ENCODE measurements at places on chromosomes 12 and 14.

DNA sequence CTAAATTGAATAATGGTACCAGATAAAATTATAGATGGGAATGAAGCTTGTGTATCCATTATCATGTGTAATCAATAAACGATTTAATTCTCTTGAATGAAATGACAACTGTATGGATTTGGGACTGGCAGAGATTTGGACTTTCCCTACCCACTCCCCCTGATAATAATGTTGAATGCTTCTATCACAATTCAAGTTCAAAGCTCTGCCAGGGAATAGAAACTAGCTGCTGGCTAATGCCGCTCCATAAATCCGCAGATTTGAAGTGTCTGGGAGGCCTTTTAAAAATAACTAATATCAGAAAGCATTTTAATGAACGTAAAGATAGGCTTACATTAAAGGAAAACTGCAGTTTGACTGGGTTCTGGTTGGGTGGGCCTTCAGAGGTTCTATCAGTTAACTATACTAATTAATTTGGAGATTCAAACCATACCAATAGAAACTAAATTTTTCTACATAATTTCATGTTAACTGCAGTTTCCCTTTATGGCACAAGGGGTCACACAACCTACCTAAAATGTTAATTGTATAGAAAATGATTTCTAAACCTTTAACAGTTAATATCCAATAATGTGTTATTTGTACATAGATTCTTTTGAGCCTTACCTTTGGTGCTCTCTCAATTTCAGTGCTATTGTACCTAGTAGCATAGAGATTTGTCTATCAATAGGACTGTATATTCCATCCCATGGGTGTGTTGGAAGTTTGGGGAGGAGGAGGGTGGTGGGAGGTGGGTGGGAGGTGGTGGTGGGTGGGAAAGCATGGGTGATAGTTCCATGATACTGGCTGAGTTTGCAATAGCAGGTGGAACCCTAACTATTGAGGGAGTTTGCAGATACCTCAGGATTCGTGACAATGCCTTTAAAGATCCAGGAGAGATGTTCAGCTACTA, 4.9 kb downstream of the HNRNPA1 start:
- DNase-seq = no peak

DNA sequence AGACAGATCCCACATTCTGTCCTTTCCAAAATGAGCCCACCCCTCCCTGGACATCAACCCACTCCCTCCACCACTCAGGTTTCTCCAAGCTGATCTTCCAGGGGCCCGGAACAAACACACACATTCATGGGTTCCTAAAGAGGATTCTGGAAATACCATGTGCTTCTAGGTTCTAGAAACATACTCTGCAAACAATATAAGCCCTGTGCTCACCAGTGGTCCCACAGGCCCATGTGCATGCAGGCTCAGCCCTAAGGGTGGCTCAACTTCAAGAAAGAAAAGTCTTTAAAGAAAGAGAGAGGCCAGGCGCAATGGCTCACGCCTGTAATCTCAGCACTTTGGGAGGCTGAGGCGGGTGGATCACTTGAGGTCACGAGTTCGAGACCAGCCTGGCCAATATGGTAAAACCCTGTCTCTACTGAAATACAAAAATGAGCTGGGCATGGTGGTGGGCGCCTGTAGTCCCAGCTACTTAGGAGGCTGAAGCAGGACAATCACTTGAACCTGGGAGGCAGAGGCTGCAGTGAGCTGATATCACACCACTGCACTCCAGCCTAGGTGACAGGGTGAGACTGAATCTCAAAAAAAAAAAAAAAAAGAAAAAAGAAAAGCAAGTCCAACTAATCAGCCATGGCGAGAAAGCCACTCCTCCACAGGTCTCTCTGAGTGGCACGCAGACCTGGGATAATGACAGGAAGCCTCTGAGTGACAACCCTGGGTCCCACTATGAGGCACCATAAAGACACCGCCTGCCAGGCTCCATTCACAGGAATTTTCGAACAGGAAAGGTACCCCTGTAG, 59.5 kb upstream of the PNMA1 start:
- no peak for DNase-seq

DNA sequence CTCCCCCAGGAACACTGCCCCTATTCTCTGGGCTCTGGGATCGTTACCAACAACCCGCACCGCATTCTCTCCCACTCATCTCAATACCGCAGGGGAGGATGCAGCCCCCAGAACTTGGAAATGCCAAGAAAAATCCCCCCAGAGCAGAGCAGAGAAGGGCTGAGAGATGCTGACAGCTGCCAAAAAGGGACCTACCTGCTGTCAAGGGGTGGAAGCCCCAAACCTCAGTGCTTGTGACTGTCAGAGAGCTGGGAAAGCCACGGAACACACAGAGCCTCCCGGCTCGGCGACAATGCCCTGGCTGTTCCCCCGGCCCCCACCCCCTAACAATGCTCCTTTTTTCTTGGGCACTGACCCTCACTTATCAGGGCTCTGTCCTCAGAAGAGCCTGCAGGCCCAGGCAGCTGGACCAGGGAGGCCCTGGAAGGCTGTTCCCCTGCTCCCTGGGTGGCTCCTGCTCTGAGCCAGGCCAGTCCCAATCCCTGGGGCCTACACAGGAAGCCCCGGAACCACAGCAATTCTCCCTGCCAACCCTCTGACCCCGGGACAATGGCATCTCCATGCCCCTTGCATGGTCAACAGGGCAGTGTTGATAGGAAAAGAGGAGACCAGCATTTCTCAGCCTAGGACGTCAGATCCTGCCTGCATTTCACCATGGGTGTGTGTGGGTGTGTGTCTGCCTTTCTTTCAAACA, 78.9 kb downstream of the ITPK1 start:
- peak; percentile 27 for DNase-seq

GRCh38 chr12:116878567-116879508, 2.4 kb downstream of the HRK start:
- DNase-seq = no peak

GRCh38 chr14:57182760-57183503, 85.8 kb downstream of the EXOC5 start:
- DNase-seq = no peak

DNA sequence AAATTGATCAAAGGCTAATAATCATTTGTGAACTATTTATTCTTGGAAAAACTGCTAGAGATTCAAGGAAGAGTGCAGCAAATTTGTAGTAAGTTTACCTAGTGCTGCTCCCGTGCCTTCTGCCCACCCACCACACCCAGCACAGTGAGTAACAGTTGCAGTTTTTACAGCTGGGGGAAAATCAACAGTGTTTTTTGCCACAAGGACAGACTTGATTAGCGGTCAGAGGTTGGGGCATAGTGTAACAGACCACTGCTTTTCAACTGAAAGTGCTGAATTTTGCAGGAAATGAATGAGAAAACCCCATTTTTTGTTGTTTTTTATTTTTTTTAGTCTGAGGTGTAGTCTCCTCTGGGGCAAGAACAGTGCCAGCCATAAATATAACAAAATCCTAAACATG, 7.5 kb upstream of the KLRK1 start:
- DNase-seq = no peak

DNA sequence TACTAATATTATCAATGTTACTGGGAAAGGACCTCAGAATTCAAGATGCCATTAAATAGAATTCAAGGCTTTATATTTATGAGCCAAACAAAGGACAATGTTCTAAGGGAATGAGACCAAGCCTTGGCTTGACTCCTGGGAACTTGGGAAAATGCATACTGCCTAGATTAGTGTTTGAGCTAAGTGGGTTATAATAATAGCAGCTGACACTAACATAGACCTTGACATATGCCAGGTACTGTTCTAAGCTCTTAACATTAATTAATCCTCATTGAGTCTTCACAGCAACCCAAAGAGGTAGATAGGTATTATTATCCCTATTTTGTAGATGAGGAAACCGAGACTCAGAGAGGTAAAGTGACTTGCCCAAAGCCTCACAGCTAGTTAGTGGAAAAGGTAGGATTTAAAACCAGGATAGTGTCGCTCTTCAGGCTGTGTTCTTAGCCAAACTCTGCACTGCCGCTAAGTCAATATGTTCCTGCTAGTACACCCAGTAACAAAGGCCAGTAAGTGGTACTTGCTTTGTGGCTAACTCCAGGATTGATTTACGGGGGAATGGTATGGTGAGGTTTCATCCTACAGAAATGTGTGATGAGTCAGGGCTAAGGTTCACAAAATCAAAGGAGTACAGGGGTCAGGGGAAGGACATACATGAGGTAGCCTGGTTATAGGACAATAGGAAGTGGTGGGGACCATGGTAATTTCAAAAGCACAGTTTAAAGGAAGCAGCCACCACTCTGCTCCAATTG, 35.8 kb upstream of the PRKAB1 start:
- no peak for DNase-seq

DNA sequence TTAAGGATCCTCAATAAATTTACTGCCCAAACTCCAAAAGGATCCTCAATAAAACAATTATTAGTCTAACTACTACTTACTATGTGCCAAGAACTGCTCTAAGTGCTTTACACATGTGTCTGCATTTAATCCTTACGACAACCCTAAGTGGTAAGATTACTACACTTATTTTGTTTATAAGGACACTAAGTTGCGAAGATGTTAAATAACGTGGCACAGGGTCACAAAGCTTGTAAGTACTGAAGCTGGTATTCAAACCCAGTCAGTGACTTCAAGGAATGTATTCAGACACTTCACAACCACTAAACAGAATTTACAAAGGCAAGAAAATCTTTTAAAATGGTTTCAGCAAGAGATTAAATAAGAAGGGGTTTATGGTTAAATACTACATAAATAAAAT, 13.0 kb downstream of the FERMT2 start:
- DNase-seq = no peak

DNA sequence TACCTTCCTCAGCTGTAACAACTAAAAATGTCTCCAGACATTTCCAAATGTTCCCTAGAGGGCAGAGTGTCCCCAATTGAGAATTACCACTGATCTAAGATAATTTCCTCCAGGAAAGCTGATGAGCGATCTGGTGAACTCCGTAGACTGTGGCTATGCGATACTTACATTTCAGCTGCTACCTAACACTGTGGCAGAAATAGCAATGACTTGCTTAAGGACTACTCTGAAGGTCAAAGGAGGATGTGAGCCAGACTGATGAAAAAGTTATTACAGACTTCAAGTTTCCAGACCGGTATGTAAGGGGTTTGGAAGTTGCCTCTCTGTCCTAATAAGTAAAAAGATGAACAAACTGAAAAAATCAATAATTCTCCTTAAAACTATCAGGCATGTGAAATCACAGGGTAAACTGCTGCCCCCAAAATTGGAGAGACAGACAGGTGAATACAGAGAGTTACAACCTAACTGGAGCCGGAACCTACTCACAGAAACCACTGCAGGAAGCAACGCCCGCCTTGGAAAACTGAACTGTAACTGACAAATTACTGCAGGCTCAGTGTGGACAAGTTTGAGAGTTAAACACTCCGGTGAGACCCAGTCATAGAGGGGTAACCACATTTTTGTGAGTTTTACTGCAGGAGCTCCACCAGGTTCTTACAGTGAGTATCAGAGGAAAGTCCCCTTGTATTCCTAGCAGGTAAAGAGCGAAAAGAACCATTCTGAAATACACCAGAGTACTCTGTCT, 60.0 kb upstream of the PARP11 start:
- no peak for DNase-seq

GRCh38 chr14:24839617-24840203, 205.7 kb upstream of the GZMB start:
- no peak for DNase-seq

DNA sequence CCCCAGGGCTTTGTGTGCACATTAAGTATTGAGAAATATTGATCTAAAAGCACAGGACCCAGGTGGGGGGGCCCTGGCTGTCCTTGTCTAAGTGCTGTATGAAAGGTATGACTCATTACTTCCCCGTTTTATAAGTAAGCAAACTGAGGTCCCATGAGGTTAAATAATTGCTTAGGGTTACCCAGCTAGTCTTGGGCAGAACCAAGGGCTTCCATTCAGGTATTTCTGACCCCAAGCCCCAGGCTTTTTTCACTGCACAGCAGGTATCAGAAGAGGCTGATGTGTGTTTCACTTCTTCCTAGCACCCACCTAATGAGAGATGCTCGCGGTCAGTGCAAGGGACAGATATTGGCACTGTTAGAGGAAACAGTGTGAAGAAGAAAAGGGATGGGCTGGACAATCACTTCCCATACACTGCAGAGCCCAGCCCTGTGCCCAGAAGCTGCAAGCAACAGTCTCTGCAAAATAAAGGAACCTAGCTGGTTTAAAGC, 4.7 kb upstream of the TC2N start:
- peak; percentile 19 for DNase-seq

- DNase-seq = no peak
Observed at GRCh38 chr14:33068040-33068439, 129.4 kb downstream of the NPAS3 start.

GRCh38 chr12:57039016-57039798, 10.7 kb downstream of the MYO1A start:
- DNase-seq = no peak

DNA sequence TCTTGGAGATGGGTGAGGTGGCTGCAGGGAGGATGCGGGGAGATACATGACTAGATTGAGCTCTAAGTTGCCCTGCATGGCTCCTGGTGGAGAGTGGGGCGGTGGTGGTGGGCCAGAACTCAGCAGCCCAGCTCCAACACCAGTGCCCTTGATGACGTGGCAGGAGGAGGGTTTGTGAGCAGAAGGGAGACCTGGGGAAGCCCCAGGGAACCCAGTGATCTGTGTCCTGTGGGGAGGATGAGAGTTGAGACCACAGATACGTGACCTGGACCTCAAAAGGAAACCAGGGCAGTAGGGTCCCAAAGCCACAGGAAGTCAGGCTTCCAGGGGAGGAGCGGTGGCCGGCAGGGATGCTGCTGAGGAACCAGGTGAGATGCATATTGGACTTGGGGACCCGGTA, 989.1 kb upstream of the TMEM132C start:
- DNase-seq = no peak

DNA sequence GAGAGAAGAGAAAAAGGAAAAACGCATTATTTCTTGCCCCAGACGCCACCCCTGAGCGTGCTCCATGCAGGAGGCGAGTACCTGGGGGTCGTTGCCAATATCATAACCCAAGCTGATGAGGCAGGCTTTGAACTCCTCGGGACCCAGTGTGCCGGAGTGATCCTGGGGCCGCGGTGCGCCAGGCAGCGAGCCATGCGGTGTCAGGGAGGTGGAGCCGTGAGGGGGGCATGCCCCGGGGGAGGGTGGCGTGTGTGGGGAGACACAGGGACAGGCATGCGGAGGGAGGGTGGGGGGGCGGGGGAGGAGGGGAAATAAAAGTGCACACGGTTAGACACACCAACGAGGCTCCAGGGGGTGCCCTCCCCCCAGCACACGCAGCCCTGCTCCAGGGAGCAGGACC, 86.0 kb upstream of the ZFP36L1 start:
- DNase-seq = no peak

- peak; percentile 64 for DNase-seq
Observed at GRCh38 chr14:71776471-71777360, 155.5 kb upstream of the RGS6 start.

DNA sequence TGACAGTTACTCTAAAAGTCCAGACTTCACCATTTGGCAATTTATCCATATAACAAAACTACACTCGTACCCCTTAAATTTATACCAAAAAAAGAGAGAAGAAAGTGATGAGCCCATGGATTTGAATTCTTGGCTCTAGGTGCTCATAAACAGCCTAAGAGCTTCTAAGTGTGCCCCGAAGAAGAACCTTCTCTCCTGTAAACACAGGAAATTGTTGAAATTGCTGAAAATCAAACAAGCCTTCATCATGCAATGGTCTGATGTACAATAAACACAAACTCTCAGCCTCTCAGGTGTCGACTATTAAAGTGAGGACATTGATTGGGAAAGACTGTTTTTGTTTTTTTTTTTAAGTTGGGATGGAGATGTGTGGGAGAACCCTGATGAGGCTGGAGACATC, 21.8 kb downstream of the PDE6H start:
- DNase-seq = no peak

- DNase-seq = no peak
Observed at GRCh38 chr14:80615831-80616230, 325.7 kb downstream of the CEP128 start.
